ENCODE measurements at places on chromosomes 11 and 22.

DNA sequence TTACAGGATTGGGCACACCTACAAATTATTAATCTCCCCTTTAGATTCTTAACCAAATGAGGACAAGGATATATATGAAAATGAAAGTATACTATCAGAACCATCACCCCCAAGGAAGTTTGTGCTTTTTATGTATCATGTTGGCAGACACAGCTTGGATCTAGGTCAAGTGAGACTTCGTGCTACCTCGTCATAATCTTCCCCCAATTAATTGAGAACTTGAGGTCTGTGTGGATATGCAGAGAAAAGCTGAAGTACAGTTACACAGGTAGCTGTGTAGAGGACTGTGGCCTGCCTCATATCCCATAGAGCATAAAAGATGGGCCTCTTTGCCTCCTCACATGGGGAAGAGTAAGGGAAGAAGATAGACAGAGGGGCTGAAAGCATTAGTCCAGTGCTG, 45.6 kb downstream of the DNHD1 start:
- DNase-seq: no peak

GRCh38 chr11:59598961-59599360, 16.6 kb downstream of the OSBP start:
- DNase-seq: no peak

- no peak for DNase-seq
Measured at GRCh38 chr22:48754611-48755058, 1073.0 kb downstream of the BRD1 start.

- DNase-seq: no peak
Measured at GRCh38 chr11:26219183-26220117, 112.5 kb upstream of the ANO3 start.

DNA sequence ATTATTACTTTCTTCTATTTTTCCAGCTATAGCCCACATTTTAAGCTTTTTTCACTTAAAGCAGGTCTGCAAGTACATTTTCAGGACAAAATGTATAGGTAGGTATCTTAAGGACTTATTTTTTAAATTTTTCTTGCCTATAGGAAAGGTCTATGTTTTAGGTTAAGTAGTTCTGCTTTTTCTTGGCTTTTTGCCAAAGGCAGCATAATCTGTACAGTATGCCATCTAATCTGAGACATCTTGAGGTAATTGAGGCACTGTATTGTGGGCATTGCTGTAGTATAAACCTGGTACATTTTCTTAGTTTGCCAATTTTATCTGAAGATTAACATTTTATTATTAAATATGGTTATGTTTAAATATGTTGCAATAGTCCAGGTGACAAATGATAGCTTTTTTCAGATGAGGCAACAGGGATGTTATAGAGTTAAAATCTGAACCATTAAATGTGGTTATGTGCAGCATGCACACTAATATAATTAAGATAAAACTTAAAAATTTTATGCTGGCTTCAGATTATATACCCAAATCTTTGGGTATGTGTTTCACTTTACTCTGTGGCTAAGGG, 42.9 kb downstream of the QSER1 start:
- no peak for DNase-seq

DNA sequence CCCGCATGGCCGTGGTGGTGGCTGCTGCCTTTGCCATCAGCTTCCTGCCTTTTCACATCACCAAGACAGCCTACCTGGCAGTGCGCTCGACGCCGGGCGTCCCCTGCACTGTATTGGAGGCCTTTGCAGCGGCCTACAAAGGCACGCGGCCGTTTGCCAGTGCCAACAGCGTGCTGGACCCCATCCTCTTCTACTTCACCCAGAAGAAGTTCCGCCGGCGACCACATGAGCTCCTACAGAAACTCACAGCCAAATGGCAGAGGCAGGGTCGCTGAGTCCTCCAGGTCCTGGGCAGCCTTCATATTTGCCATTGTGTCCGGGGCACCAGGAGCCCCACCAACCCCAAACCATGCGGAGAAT, 10.9 kb upstream of the ARHGEF17 start:
- no peak for DNase-seq

DNA sequence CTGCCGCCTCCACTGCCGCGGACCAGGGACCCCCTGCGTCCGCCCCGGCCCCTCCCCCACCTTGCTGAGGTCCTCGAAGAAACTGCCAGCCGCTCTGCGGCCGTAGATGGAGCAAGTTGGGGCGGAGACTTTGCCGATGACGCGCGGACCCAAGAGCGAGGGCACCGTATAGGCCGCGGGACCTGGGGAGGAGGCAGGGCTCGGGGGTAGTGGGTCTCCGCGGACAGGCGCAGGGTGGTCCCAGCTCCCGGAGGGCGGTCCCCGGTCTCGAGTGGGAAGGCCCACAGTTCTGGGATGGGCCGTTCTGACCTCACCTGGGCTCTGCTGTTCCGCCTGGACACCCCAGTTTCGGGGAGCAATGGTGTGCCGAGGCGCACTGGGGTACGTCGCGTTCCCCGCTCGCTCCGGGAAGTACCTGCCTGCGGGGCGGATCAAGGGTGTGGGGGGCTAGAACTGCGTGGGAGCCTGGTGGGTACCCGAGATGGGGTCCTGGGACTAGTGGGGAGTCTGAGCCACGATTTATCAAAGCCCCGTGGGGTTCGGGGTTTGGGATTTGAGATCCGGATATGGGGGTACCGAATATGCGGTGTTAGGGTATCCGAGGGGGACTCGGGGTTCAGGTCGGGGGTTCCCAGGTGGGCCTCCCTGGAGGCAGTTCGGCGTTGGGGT, 1.2 kb upstream of the TYMP start:
- DNase-seq: peak; percentile 77

GRCh38 chr11:109586789-109587188, 164.8 kb downstream of the C11orf87 start:
- DNase-seq: no peak

DNA sequence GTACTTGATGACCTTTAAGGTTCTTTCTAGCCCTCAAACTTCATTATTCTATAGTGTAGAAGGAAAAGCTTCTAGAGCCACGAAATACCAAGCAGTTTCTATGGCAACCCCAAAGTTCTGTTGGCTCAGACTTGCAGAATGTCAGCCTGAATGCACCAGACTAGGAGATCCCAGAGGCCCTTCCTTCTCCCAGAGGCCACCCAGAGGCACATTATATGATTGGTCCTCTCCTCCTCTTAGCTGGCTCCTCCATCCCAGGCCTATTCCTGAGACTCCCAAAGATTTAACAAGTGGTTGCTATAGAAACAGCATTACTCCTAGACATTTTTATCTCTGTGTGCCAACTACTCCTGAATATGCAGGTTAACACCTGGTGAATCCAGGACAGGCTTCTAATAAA, 69.2 kb upstream of the CCDC90B start:
- DNase-seq: no peak

DNA sequence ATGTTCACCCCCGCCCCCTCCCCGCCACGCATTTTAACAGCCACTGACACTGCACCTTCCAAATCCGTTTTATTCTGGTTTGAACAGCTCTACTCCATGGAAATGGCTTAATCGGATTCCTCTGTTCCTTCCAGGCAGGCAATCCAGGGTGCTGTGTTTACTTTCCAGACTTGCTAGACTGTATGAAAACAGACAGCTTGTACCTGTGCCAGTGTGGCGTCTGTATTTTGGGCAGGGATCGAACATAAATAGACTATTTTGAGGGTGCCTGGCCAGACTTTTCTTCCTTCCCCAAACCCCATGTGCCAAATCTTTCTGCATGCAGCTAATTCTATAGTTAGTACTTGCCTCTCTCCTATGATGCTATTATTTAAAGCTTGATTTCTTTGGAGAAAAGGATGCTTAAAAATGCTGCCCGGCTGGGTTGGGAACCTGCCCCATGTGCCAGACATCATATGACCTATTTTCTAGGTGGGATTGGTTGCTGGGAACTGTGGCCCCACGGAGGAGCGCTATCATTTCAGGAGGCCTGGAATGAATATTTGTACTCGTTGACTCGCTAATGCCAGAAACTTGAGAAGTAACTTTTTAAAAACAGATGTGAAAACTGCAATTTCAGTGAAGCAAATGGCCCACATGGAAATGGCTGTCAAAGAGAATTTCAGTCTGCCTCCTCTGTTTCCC, 814.8 kb downstream of the BRD1 start:
- DNase-seq: no peak

DNA sequence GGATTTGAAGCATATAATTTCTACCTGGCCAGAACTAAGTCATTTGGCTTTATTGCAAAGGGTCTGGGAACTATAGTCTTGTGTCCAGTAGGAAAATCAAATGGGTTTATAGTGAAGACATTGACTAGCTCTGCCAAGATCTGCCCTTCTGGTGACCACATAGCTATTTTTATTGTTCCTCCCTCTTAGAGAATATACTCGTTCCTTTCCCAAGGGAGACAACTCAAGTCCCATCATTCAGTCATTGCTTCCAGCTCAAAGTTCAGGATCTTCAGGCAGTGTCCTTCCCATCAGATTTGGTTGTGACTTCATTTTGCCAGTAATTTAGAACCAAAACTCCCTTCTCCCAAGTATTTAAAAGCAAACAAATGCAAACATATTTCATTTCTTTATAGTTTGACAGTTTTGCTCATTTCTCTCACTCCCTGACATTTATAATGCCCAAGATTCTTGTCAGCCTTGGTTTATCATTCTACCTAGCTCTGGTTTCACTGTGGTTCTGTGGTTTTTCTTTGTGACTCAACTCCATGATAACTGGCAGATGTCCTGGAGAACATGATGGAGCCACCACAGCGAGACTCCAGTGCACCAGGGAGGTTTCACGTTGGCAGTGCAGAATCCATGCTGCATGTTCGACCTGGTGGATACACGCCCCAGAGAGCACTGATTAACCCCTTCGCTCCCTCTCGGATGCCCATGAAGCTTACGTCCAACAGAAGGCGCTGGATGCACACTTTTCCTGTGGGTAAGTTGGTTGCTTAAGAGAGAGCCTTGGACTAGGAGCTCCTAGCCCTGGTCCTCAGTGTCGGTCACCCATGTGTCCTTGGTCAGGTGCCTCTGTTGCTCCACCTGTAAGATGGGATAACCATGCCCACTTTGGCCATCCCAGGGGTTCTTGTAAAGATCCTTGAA, 64.9 kb downstream of the DEPDC5 start:
- peak; percentile 53 for DNase-seq

DNA sequence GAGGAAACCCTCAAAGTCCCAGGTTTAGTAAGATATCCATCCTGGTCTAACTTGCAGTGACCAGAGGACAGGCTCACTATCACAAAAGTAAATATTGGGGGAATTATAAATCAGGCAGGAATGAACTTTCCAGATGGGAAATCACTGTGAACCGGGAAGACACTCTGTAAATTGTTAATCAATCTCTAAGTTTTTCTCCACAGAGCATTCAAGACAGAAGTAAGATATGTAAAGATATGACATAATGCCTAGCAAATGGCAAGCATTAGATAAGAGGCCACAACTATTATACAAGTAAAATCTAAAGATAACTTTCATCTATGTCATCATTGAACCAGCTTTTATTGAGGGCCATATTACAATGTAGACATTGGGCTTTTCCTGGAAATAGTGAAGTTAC, 35.3 kb upstream of the LRRC4C start:
- DNase-seq: no peak

- DNase-seq: peak; percentile 60
Measured at GRCh38 chr11:118633979-118634378, 26.6 kb downstream of the PHLDB1 start.

DNA sequence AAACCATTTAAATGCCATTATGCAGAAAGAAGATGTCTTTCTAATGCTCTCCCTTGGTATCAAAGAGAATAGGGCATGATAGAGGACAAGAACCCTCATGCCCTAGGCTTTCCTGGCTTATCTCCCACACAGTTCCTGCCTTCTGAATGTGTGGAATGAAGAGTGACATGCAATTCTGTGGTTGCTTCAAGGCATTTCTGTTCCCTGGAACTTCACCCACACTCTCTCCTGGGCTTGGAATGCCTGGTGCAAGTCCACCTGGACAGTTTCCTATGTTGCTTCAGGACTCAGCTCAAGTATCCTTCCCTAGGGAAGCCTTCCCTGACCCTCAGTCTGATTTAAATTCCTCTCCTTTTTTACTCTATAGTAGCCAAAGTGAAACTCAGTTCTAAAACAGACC, 53.8 kb upstream of the DRD2 start:
- no peak for DNase-seq

- DNase-seq: peak; percentile 77
Measured at GRCh38 chr11:696955-697491, 1.4 kb downstream of the TMEM80 start.

DNA sequence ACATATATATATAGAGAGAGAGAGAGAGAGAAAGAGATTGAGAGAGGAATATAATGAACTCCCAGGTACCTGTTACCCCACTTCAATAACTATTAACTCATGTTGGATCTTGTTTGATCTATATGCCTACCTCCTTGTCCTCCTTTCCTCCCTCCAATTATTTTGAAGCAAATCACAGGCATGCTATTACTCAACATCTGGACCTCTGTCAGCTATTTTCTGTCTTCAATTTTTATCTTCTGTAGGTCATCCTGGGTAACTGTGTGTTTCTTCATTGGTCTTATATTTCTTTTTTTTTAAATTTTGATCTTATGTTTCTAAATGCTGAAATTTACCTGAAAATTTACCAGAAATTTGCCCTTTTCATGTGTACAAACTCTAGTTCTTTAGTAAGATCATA, 24.8 kb downstream of the UVRAG start:
- DNase-seq: no peak

DNA sequence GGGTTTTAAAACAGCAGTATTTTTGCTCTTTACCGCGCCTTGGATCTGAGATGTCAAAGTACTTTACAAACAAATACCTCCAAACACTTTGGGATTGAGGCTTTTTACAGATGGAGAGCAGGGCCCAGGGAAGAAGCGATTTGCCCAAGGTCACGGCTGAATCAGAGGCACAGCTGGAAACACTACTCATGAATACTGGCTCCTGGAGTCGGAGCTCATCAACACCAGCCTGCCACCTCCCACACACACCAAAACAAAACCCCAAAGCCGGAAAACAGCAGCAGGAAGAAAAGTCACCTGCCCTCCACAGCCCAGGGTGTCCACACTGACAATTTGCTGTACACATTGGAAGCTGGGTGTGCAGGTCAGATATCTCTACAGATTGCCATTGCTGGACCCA, 339.4 kb downstream of the CADM1 start:
- DNase-seq: no peak

DNA sequence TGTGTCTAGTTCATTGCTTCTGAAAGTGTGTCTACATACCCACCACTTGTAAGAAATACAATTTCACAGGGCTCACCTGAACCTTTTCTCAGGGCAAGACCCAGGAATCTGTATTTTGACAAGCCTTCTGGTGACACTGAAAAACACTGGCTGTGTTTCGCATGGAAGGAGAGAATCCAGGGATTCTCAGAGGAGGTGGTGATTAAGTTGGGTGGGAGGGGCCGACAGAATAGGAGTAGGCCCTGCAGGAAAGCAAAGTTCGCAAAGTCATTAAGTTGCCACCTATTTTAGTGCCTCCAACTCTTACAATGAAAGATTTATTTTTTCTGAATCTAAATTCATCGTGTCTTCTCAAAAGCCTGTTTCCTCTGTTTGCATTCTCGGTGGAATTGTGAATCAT, 186.8 kb downstream of the FAT3 start:
- no peak for DNase-seq
